Activated CD4-positive, CD25-positive, alpha-beta regulatory T cell treated with anti-CD3 and anti-CD28 coated beads, Interleukin-2, amount 50 U/mL, for 72 hours (primary cell): ENCODE measurements at places on chromosomes 6 and 20.

GRCh38 chr20:42609618-42610017 is 580.1 kb downstream of the PTPRT start:
- no peak for DNase-seq

DNA sequence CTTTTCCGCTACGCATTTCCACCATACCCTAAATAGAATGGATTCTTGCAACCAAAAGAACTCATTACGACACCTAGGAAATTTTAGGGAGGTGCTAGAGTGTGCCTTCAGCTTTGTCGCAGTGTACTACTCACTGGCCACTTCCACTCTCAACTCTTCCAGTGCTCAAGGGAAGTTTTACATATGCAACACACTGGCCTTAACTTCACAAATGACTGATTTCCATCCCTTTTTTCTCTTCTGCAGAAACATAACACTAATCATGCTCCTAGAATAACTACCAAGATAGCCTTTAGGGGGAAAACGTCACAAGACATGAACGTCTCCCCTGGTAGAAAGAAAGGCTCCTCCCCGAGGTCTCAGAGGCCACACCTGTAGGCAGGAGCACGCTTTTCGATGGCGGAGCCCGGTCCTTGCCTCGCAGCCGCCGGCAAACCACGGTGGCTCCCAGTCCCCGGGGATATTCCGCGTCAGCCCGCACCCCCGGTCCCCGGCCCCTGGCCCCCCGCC is 584 bp downstream of the LYRM4 start:
- peak; percentile 73 for DNase-seq

DNA sequence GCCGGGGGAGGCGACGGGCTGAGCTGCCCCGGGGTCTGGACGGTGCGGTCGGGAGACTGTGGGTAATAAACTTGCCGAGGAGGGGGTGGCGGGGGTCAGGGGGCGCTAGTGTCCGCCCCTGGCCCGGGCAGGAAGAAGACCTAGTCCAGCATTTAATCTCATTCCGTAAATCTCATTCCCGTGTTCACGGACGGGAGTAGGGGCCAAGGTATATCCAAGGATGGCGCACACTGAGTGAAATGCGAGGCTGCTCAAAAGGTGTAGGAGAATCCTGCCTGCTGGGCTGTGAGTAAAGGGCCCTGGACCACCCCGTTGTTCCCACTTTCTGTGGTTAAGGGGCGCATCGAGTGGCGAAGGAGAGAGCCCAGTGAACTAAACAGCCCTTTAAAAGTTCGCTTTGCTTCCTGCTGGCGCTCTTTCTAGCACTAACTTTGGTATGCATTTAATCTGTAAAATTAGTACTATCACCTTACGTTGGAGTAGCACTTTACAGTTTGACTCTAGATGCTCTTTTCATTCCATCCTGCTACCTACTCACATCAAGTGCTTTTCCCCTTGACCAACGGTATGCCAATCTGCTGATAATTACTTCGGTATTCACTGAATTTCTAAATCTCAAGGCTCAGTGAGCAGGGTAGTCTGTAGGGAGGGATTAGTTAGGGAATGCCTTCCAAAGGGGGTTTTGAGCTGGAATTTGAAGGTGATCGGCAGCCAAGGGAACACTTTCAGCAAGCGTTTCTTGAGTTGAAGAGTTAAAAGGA is 730 bp downstream of the PARD6B start:
- no peak for DNase-seq

DNA sequence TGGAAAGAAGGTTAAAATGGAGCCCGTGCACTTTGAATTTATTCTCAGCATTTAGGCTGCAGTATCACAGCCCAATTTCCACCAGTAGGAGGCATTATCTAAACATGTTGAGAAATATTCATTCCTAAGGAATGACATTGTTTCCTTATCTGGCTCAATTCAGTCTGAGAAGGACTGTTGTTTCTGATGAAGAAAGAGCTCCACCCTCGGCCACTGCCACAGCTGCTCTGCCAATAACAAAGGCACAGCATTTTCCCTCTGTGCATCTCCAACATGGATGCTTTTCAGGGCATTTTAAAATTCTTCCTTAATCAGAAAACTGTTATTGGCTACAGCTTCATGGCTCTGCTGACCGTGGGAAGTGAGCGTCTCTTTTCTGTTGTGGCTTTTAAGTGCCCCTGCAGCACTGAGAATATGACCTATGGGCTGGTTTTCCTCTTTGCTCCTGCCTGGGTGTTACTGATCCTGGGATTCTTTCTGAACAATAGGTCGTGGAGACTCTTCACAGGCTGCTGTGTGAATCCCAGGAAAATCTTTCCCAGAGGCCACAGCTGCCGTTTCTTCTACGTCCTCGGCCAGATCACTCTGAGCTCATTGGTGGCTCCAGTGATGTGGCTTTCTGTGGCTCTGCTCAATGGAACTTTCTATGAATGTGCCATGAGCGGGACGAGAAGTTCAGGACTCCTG is at the start of gene CALHM5:
CALHM5 (plus strand) TSS at position 216 of the 687 bp plus-strand sequence; CDS start at position 274, 58 bp downstream.
- no peak for DNase-seq

GRCh38 chr20:51756653-51757052 is 11.5 kb downstream of the ATP9A start:
- no peak for DNase-seq

- DNase-seq: no peak
Observed at GRCh38 chr20:10539818-10540553, 104.9 kb downstream of the SLX4IP start.

DNA sequence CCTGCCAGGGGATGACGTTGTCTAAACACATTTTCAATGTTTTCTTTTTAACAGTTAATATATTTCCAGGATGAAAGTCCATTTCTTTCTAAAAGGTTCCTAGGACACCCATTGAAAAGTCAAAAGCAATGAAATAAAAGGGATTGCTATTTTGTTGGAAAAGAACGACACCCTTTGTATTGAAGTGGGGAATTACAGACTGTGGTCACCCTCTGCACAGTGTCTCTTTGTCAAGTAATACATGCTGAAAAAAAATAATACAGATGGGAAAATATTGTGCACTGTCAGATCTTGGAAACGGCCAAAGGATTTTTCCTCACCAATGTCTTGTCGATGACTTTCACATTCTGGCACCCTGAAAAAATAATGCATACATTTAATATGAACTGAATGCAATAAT is 56.9 kb downstream of the HAO1 start:
- DNase-seq: no peak

GRCh38 chr6:128421788-128422187 is 98.6 kb downstream of the PTPRK start:
- DNase-seq: no peak

- DNase-seq: no peak
Observed at GRCh38 chr6:104325341-104326172, 534.2 kb downstream of the HACE1 start.

DNA sequence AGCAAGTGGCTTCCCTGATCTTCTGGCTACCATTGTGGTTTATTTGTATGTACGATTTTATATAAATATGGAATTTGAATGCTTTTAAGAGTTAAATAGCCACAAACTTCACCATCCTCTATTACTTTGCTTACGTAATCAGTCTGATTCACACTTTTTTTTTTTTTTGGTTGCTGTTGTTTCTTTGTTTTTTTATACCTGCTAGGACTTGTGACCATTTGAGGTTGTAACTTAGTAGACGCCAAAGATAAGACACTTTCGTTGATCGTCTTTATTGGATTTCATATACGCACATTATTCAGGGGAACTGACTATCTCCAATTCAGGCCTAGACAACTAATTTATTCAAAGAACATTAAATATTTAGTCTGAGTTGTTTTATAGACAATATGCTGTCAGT is 559.0 kb downstream of the CBLN4 start:
- no peak for DNase-seq

GRCh38 chr20:48760403-48760983 is 67.3 kb downstream of the PREX1 start:
- peak; percentile 60 for DNase-seq

DNA sequence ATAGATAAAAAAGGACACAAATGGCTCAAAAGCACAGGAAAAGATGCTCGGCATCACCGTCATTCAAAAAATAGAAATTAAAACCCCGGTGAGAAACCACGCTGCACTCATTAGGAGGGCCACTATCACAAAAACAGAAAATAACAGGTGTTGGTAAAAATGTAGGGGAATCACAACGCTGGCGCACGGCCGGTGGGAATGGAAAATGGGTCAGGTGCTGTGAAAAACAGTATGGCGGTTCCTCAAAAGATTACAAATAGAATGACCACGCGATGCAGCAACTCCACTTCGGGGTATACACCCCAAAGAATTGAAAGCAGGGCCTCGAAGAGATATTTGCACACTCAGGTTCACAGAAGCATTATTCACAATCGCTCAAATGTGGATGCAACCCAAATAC is 28.3 kb downstream of the NPEPL1 start:
- no peak for DNase-seq

GRCh38 chr20:6767536-6768227 is at the start of gene BMP2:
Gene BMP2, plus strand, starts transcription at chr20:6767686. Its CDS starts 2,441 bp downstream, at chr20:6770127.
- no peak for DNase-seq

- DNase-seq: no peak
Observed at GRCh38 chr6:106743612-106744011, 114.2 kb downstream of the QRSL1 start.

DNA sequence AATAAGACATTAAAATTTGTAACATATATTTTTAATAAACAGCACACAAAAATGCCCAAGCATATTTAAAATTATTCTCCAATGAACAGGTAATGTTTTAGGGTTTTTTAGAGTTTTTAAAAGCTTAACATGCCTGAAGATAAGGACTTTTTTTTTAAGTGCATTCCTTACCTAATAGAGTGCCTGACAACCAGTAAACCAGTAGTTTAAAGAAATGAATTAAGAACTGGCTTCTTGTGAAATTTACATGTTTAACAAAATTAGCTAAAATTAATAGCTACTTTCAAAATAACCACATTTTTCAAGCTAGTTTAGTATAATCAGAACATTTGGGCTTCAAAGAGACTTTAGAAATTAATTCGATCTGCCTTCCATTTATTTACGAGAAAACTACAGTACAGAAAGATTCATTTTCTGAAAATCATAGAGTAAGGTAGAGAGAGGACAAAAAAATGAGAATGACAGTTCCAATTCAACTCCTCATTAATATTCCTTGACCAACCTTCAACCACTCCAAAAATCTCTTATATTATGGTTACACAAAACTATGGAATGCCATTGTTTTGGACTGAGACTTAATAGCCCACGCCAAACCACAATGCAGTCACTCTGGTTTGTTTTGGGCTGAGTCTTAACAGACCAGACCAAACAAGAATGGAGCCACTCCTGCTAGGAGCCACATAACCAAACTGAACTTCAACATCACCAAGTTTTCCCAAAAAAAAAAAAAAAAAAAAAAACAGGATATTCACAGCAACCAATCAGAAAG is 5.7 kb upstream of the PLN start:
- no peak for DNase-seq

GRCh38 chr6:88698661-88699060 is 264.8 kb downstream of the RNGTT start:
- DNase-seq: no peak

GRCh38 chr20:59361411-59361810 is 61.0 kb downstream of the EDN3 start:
- no peak for DNase-seq

DNA sequence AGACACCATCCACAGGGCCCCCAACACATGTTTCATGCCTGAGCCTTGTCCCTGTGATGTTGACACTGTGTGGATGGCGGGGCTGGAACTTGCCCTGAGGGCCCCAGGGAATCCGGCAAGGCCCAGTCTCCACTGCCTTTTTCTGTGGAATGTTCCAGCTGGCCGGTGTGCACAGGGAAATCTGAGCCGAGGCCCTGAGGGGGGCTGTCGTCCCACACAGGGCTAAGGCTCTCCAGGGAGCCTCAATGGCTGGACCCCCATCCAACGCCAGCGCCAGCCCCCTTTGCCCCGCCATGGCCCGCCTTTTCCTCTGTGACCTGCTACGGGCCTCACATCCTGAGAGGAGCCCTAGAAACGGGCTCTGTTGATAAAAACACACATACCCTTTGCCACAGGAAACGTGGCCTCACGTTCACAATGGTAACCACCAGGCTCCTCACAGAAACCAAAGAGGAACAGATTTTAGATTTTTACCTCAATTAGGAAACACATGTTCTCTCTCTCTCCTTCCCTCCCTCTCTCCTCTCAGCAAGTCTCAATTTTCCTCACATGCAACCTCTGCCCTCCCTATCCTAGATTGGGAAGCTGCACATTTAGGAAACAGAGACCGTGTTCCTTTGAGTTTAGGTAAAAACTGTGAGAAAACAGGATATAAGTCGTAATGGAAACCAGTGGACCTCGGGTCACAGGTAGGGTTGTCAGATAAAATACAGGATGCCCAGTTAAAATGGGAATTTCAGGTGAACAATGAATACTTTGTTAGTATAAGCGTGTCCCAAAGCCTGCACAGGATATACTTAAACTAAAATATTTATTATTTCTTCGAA is 13.7 kb upstream of the ZNF831 start:
- DNase-seq: peak; percentile 52

DNA sequence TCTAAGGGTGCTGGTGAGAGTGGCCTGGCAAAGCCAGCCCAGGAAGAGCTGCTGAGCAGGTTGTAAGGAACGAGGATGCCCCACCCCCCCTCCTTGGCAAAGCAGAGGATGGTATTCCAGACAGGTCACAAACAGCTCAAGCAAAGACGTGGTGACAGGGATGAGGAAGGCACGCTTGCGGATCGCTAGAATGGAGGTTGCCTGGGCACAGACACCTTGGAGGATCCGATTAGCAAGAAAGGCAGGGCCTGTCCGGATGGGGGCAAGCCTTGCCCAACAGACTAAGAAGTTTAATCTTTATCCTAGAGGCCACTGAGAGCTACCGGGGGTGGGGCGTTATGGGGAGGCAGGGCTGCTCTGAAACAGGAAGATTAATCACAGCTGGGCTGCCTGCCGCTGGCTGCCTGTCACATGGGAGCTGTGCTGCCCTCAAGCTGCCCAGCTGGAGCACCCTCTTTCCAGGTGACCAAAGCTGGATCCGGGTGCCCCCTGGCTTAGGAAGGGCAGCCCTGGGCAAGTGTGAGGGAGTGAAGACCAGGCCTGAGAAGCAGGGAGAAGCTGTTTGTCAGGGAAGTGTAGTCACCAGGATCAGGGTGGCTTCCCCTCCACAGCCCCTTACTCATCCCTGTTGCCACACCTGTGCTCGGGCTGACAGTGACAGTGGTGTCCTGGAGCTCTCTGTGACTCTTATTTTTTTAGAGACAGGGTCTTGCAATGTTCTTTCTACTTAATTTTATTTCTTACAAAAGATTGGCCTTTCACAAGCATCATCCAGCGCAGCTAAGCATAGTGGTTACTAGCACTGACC is 9.1 kb upstream of the MAPK13 start:
- DNase-seq: peak; percentile 66

DNA sequence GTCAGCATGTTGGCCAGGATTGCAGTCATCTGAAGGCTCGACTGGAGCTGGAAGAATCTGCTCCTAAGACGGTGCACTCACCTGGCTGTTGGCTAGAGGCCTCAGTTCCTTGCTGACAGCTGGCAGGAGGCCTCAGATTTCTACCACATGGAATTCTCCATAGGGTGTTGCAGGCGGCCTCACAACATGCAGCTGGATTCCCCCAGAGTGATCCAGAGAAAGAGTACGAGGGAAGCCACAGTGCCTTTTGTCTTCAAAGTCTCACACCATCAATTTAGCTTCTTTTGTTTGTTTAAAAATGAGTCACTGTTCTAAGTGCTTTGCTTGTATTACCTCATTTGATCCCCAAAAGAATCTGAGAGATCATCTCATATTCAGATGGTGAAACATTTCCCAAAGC is 65.5 kb upstream of the FYN start:
- no peak for DNase-seq
